ENCODE measurements at places on chromosomes 1 and 21.

- no peak for DNase-seq
Measured at GRCh38 chr1:8752411-8752810, 65.0 kb downstream of the RERE start.

DNA sequence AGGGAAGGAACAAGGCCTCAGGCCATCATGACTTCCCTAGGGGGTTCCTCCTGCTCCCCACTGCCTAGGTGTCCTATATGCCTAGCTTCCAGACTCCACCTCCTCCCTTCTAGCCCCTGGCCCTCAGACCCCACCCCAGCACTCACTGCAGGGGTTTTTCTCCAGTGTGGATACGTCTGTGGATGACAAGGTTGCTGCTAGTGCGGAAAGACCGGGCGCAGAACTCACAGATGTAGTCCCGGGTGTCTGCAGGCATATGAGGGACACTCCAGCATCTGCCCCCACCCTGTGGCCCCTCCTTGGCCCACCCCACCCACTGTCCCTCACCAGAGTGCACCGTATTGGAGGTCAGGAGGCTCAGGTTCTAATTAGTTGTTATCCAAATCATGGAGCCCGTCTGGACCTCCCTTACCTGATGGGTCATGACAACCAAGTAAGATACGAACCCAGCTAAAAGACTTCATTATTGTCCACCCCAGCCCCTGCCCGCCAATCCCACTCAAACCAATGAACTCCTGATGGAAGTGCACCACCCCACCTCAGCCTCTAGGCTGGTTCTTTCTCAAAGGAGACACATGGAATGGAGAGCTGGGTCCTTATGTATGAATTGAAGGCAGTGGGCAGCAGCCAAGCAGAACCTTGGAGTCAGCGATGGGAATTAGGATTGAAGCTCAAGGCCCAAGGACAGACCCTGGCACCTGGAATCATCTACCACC is 8.2 kb downstream of the ZNF692 start:
- DNase-seq = no peak

DNA sequence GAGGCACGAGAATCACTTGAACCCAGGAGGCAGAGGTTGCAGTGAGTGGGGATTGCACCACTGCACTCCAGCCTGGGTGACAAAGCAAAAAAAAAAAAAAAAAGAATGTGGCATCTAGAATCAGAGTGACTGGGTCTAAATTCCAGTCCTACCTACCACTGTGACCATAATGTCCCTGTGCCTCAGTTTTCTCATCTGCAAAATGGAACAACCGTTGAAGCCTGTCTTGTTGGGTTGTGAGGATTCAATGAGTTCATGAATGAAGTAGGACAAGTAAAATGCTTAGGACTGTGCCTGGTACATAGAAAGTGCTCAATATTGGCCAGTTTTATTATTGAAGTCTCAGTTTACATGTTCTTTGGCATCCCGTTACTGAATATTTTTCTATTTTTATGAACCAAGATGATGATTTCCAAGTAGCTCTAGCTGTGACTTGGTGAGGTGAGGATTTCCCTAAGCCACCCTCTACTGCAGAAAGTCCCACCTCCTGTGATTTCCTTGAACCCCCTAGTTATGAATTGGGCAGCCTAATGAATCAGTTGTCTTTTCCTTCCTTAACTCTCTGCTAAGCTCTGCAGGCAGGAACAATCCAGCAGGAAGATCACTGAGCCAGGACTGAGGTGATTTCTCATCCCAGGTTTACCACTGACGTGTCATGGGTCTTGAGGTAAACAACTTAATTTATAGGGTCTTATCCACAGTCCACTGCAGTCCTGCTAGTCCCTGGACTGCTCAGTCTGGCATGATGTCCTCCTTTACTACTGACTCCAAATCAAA is 18.9 kb upstream of the MEAF6 start:
- no peak for DNase-seq

DNA sequence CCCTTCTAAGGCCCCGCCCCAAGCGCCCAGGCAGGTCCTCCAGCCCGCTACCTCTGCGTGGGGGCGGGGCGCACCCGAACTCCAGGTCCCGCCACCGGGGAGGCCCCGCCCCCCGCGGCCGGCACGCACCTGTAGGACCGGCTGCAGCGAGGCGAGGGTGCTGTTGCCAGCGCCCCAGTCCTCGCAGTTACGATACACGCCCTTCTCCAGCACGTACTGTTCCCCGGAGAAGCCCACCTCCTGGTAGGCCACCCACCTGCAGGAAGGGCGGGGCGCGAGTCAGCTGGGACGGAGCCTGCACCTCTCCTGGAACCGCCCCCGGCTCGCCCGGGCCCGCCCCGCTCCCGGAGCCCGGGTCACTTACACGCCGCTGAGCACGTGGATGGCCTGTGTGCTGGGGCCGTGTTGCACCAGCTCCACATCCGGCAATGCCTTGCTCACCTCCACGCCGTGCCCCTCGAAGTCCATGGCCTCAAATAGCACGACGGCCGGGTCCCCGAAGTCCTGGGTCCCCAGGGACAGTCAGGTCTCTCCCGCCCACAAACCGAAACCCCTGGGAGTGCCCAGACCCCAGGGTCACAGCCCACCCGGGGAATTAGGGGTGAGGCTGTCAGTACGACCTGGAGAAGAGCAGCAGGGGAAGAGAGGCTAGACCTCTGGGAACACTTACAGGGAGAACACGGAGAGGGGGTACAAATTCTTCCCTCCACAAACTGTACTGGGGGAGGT is 17.3 kb downstream of the CRYBG2 start:
- DNase-seq = peak; percentile 74

Measured in activated CD8-positive, alpha-beta memory T cell treated with anti-CD3 and anti-CD28 coated beads for 4 hours (primary cell).